ENCODE measurements at places on chromosomes 3 and 15.

DNA sequence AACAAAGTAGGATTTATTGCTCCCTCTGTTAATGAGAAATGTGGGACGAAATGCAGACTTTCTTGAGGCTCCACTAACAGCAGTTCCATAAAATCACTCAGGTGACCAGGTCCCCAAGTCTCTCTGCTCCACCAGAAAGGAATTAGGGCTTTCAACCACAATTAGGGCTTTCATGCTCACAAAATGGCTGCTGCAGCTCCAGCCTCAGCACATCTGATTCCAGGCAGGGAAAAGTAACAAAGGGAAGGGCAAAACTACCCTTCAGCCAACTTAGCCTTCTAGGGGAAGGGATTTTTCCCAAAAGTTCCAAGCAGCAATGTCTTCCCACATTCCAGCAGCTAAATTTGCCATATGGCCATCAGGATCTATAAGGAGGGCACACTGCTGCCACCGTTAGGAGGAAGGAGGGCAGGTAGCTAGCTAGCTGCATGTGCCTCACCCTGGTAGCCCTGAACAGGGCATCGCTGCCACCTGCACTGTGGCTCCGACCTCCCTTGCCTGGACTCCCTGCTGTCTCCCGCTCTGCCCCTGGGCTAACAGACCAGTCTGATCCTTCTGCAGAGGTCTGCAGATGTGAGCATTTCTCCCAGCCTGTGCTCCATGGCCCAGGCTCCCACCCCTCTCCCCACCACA lies 12.8 kb downstream of the CFAP100 start:
- DNase-seq: no peak

GRCh38 chr15:39094116-39094515 lies 486.8 kb upstream of the THBS1 start:
- no peak for DNase-seq

DNA sequence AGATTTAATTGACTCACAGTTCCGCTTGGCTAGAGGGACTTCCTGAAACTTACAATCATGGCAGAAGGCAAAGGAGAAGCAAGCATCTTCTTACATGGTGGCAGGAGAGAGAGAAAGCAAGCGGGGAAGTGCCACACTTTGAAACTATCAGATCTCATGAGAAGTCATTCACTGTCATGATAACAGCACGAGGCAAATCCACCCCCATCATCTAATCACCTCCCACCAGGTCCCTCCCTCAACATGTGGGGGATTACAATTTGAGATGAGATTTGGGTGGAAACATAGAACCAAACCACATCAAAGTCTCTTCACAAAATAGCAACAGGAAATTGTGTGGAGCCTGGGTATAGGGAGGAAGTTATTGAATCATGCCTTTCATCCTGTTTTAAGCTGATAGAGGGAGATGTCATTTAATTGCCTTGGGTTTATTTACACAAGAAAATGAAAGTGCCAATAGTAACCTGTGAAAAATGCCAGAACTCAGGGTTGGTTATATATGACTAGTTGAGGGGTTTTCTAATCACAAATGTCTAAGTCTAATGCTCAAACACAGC lies 624.8 kb upstream of the LMCD1 start:
- DNase-seq: peak; percentile 3

GRCh38 chr3:188829576-188829975 lies 342.2 kb upstream of the TPRG1 start:
- no peak for DNase-seq

- no peak for DNase-seq
Measured at GRCh38 chr3:65081536-65081935, 393.7 kb upstream of the ADAMTS9 start.

DNA sequence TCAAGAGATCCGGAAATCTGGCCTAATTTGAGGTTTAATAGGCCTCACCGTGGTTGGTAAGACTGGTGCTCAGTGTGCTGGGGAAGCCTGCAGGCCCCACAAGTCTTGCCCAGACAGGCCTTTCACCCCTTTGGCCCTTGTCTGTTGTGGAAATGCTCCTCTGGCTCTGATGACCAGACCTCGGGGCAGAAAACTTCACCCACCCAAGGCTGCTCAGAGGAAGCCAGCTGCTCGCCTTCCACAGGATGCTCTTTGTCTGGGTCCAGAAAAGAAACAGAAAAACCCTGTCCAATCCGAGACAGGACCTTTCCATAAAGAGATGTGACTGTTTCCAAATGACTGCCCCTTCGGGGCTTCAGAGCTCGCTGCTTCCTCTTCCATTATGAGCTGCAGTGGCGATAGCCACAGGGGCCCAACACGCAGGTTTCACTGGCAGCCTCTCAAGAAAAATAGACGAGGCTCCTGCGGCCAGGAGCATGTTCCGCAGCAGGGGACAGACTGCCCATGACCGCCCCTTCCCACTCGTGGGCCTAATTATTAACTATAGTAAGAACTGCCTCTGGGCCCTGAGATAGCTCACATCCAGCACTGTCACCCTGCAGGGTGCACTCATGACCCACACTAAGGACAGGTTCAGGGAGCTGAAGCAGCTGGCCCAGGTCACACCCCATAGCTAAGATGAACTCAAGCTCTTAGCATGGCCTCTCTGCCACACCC lies 6.8 kb upstream of the SNX22 start:
- no peak for DNase-seq

DNA sequence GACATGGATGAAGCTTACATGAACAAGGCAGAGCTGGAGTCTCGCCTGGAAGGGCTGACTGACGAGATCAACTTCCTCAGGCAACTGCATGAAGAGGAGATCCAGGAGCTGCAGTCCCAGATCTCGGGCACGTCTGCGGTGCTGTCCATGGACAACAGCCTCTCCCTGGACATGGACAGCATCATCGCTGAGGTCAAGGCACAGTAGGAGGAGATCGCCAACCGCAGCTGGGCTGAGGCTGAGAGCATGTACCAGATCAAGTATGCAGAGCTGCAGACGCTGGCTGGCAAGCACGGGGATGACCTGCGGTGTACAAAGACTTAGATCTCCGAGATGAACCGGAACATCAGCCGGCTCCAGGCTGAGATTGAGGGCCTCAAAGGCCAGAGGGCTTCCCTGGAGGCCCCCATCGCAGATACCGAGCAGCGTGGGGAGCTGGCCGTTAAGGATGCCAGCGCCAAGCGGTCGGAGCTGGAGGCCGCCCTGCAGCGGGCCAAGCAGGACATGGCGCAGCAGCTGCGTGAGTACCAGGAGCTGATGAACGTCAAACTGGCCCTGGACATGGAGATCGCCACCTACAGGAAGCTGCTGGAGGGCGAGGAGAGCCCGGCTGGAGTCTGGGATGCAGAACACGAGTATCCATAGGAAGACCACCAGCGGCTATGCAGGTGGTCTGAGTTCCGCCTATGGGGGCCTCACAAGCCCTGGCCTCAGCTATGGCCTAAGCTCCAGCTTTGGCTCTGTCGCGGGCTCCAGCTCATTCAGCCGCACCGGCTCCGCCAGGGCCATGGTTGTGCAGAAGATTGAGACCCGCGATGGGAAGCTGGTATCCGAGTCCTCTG lies 77.6 kb downstream of the CLDN11 start:
- DNase-seq: no peak
